ENCODE measurements at places on chromosomes 4 and X.

- DNase-seq: no peak
Measured at GRCh38 chr4:166896254-166896653, 338.0 kb downstream of the SPOCK3 start.

GRCh38 chrX:42678133-42678532 lies 99.8 kb downstream of the PPP1R2C start:
- no peak for DNase-seq

- DNase-seq: peak; percentile 13
Measured at GRCh38 chr4:38949411-38950051, 81.9 kb downstream of the FAM114A1 start.

DNA sequence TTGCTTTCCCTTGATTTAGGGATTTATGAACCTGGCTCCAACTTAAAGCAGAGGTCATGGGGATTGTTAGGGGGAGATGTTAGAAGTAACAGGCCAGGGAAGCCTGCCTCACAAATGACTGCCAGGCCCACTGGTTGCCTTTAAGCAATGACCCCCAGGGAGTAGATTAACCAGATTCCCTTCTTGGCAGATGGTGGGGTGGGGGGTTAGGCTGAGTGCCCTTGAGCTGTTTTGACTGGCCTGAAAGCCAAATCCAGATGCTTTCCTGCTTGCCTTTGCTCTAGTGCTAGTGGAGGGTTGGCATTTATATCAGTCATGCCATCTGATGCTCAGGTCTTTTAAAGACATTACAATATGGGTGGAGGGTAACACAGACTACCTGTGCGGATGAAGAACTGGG lies 128.1 kb downstream of the TMEM164 start:
- no peak for DNase-seq

DNA sequence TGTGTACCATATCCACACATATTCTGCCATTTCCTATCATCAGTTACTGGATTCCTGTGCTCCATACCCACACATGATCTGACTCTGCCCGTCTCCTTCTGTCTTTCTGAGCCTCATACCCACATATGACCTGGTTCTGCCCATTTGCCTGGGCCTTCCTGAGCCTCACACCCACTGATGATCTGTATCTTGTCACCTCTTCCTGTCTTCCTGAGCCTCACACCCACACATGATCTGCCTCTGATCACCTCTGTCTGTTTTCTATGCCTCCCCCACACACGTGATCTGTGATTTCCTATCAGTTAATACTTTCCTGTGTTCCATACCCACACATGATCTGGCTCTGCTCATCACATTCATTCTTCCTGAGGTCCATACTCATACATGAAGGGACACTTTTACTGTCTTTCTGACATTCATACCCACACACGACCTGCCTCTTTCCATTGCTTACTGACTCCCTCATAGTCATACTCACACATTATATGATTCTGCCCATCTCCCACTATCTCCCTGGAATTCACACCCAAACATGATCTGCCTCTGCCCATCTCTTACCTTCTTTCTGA lies 32.5 kb downstream of the SCML1 start:
- no peak for DNase-seq

DNA sequence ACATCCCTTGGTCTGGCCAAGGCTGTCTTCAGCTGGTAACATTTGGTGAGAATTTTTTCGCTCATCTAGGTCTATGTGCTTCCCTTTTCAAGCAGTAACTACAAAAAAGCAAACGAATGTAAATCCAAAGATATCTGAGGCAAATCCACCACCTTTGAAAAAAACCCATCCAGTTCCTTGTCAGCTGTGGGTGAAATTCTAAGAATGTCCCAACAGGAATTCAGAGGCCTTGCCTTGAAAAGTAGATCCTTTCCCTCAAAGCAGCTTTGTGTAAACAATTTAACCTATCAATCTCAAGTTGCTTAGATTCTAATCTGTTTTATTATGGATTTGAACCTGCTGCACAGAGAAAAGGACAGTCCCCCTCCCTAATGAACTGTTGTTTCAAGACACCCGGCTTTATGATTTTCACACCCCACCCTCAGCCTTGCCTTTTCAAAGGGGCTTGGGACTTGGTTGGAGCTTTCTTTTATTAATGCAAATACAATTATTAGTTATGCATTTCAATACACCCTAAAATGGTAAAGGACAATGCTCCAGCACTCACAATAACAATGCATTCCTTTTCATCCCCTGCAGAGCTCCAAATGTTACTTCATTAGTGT lies 166.6 kb downstream of the LDB2 start:
- no peak for DNase-seq

DNA sequence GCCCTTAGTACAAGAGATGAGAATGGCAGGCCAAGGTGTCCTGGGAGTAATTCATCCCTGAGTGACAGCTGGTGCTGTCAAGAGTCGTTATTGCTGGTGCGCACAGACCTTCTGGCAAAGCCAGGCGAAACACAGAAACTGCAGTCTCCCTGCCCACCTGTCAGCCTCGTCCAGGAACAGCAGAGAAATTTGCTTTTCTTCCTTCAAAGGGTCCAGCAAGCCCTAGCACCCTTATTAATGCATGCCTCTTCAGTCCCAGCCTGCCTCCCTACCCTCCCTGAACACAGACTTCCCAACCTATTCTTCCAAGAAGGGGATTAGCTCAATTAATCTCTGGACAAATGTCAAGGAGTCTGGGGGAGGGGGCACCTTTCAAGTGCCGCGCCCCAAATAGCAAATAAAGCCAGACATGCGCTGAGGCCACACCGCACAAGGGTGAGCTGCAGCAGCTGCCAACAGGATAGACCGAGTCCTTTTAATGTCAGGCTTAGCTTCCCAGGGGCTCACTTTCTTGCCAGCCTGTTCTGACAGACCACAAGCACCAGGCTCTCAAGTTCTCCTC lies 250.7 kb upstream of the RASGEF1B start:
- DNase-seq: no peak

- no peak for DNase-seq
Measured at GRCh38 chrX:133722756-133723155, 262.6 kb downstream of the GPC3 start.

- no peak for DNase-seq
Measured at GRCh38 chr4:183602557-183603027, 56.4 kb downstream of the RWDD4 start.

GRCh38 chrX:26138274-26138673 lies at the start of gene MAGEB18:
Gene MAGEB18, plus strand, starts transcription at chrX:26138343. Its CDS starts 643 bp downstream, at chrX:26138986.
- no peak for DNase-seq

DNA sequence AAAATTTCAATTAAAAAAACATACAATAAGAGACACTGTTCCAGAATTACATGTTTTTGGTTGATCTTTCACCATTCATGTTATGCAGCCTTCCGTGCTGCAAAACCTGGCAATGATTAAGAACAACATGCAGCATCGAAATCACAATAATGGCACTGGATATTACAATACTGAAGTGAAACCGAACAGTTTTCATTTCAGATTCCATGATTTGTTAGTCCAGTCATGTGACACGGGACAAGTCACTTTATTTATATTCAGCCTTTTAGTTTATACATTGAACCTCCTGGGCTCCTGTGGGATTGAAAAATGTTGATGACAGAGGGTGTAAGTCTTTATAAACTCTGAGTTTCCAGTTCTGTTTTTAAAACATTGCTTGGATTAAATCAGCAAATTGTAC lies 142.5 kb upstream of the TTC29 start:
- DNase-seq: no peak

DNA sequence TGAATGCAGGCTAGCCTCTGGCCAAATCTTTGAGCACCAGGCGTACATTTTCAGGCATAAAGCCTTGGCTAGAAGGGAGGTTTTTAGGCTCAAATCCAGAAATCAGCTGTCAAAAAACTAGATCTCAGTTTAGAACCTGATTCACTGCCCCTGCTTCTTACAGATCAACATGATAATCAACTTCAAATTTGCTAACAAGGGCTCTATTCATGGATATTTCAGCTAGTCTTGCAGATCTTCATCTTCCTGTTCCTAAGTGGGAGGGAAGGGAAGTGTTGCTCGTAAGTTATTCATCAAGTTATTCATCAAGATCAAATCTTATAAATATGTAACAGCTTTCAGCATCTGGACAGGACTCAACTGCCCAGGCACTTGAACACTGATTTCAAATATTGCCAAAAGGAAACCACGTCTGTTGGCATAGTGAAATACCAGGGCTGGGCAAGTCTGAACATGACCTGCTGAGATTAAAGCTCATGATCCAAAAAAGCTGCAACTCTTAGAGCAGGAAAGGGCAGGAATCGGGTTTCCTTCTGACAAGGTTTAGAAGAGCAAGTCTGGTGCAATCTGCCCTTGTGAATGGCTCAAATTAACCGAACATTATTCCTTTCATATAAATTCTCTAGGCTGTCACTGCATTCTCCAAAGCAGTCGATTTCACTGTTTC lies 200.3 kb downstream of the PDGFC start:
- no peak for DNase-seq

- no peak for DNase-seq
Measured at GRCh38 chrX:136021160-136021559, 35.9 kb downstream of the SLC9A6 start.

GRCh38 chr4:113682730-113683537 lies 78.6 kb downstream of the CAMK2D start:
- peak; percentile 51 for DNase-seq

GRCh38 chr4:73573794-73574528 lies 46.3 kb downstream of the RASSF6 start:
- peak; percentile 10 for DNase-seq

DNA sequence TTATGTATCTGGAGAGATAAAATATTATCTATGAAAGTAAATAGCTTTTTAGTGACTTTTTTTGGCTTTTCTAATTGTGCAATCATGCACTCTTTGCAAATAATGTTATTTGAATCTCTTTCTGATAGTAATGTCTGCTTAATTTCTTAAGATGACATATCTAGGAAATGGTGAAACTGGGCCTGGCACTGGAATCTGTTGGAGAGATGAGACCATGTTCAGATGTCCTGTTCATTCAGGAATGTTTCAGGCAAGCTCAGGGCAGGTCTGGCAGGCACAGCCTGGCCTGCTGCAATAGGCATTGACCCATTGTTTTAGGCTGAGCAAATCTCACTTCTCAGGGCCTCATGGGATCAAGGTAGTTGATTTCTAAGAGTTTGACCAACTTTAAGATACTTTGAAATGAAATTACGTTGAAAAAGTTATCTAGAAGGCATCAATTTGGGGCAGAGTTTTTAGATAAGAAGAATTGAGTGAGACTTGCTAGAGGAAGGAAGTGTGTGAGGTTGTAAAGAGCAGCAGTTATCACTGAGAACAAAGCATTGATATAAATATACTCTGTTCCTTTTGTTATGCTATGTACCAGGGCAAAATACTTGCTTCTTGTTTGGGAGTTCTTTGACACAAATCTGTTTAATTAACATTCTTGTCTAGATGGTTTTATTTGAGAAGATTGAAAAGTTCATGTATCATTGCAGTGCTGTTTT lies 133.0 kb upstream of the LEF1 start:
- no peak for DNase-seq

- DNase-seq: no peak
Measured at GRCh38 chr4:56512166-56512565, 6.6 kb downstream of the ARL9 start.

DNA sequence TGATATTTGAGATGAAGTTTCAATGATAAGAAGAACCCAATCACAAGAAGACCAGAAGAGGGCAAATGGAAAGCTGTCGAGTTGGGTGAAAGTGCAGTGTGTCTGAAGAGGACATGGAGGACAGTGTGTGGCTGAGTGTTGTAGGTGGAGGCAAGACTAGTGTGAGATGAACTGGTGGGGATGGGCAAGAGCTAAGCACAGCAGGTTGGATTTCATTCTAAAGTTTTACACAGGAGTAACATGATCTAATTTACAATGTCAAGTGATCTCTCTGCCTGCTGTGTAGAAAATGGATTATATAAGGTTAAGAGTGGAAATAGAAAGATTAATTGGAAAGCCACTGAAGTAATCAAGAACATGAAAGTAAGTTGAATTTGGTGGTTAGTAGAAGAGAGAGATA lies 208.6 kb upstream of the ETNPPL start:
- no peak for DNase-seq

DNA sequence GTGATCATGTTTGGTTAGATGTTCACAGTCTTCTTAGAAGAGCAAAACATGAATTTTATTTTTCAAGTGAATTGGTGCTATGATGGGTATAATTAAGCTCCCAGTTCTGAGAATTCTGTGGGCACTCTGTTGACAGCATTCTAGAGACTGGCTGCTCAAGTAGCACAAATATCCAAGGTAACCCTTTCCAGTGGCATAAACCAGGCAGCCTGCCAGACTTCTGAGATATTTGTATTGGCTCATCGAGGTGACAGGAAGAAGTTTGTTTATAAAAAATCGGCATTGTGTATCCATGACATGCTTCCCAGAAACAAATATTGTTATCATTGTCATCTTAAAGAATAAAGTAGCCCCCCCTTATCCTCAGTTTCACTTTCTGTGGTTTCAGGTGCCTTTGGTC lies 28.3 kb downstream of the LANCL3 start:
- no peak for DNase-seq

- no peak for DNase-seq
Measured at GRCh38 chrX:30582664-30583063, 5.1 kb upstream of the TASL start.

- no peak for DNase-seq
Measured at GRCh38 chr4:168797738-168798375, 212.2 kb downstream of the CBR4 start.

DNA sequence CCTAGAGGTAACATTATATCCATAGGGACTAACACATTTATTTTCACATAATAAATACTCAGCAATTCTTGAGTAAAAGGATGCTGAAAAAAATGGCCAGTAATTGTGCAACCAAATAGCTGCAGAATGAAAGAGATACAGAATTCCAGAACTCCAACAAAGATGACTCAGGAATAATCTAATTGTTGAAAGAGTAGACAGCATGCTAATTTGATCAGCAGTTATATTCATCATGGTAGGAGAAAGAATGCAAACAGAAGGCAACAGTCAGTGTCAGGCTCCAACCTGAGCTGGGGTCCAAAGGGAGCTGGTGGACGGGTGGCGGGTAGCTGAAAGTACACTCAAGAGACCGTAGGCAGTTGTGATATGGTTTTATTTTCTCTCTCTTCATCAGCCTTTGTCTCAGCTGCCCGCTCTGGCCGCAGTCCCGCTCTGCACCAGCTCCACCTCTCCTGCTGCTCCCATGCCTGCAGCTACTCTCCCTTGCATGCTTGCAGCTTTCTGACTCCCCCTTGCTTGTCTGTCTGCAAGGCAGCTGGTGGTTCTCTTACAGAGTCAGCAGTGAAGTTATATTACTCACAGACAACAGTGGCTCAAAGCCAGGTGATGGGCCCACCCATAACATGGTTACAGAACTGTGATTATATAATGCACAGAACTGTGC lies 1150.1 kb downstream of the STIM2 start:
- DNase-seq: no peak

GRCh38 chr4:185945906-185946305 lies 123.0 kb upstream of the TLR3 start:
- DNase-seq: no peak

GRCh38 chrX:149762696-149763614 lies 10.9 kb upstream of the HSFX1 start:
- no peak for DNase-seq

- no peak for DNase-seq
Measured at GRCh38 chr4:137700072-137700471, 167.8 kb upstream of the PCDH18 start.

- DNase-seq: no peak
Measured at GRCh38 chrX:85591536-85591935, 212.1 kb upstream of the POF1B start.

GRCh38 chrX:118839334-118839958 lies 15.8 kb downstream of the ZCCHC12 start:
- DNase-seq: peak; percentile 56
